ENCODE measurements at places on chromosomes 7 and 10.
A peak's percentile ranks its signal among the peaks of the same experiment; 100 is the strongest.

GRCh38 chr7:67422601-67423000 is 426.0 kb downstream of the TYW1 start:
- no peak for DNase-seq
- H3K27me3 ChIP-seq = no peaks in the 10 kb centered on the region
- no peak overlapping the region for H3K27ac ChIP-seq
- no peak overlapping the region for H3K4me3 ChIP-seq
- H3K36me3 ChIP-seq = peaks cover 7% of the 10 kb centered on the region

GRCh38 chr10:65670087-65670486 is 1255.7 kb upstream of the LRRTM3 start:
- H3K27me3 ChIP-seq = no peaks in the 10 kb centered on the region
- no peak overlapping the region for H3K27ac ChIP-seq
- no peak overlapping the region for H3K4me3 ChIP-seq

GRCh38 chr10:88382699-88383098 is 200.4 kb downstream of the RNLS start:
- H3K4me3 ChIP-seq = no peak overlapping the region
- H3K4me1 ChIP-seq = peaks cover 6% of the 10 kb centered on the region
- H3K36me3 ChIP-seq = 0 out of 2 replicates have a peak, but pooled peaks cover 2% of the 10 kb centered on the region
- no peak overlapping the region for H3K27ac ChIP-seq

DNA sequence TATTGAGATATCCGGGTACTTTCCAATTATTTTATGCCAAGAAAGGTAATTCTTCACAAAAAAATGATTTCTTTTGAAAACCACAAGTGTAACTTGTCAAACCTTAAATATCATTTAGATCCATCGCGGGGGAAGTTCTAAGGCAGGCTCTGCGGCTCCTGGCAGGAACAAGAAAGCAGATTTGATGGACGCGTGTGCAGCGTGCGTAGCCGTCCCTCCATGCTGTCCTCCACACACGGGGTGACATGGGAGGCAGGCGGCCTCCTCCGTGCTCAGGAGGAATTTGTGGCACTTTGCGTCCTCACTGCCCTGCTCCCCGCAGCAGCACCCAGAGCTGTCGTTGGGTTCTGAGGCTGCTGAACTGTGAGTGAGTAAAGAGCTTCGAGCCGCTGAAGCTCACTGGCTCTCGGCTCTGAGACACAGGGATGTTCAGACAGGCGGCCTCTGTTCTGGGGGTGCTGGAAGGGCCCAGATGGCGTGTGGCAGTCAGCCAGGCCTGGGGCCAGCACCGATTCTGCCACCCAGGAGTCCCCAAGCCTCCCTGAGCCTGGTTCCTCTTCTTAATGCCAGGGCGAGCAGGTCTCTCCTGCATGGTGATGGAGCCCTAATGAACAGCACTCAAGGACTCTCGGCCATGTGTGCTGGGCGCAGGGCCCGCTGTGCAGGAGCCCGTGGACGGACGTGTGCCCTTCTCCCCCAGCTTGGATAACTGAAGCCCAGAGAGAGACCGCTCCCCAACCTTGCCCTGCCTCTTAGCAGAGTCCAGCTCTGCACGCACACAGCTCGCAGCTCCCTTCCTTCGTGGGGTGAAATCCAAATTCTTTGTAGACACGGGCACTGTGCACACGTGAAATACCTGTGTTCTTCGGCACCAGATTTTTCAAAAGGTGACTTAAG is 185.4 kb upstream of the SHH start:
- H3K27ac ChIP-seq = no peak overlapping the region
- H3K36me3 ChIP-seq = peaks cover 48% of the 10 kb centered on the region
- DNase-seq = no peak
- H3K27me3 ChIP-seq = no peaks in the 10 kb centered on the region

DNA sequence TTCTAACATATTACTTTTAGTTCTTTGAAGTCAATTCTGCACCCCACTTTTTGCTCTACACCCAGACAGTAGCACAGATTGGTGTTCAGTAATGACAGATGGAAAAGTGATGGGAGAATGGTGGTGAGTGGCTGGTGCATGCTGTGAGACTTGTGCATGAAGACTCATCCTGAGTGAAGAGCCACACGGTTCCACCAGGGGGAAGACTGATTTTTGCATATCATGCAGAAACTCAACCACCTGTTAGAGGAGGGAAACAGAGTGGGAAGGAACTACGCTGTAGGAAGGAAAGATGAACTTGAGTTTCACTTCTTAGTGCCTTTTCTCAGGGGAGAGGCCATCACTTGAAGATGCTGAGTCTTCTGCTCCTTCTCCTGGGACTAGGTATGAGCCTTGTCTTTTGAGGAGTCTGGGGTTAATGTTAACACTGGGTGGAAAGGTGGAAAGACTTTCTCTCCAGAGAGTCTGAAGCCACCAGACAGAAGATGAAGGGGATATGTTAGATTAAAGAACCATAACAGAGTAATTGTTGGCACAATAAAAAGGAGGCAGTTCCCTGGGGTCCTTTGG is 9.3 kb upstream of the PRSS1 start:
- H3K4me3 ChIP-seq = no peak overlapping the region
- no peak for DNase-seq
- peaks cover 4% of the 10 kb centered on the region for H3K27me3 ChIP-seq
- peaks cover under 1% of the 10 kb centered on the region for H3K4me1 ChIP-seq
- peaks cover 4% of the 10 kb centered on the region for H3K36me3 ChIP-seq

GRCh38 chr10:88642963-88643362 is 21.3 kb upstream of the LIPF start:
- no peaks in the 10 kb centered on the region for H3K4me1 ChIP-seq
- H3K4me3 ChIP-seq = no peak overlapping the region

DNA sequence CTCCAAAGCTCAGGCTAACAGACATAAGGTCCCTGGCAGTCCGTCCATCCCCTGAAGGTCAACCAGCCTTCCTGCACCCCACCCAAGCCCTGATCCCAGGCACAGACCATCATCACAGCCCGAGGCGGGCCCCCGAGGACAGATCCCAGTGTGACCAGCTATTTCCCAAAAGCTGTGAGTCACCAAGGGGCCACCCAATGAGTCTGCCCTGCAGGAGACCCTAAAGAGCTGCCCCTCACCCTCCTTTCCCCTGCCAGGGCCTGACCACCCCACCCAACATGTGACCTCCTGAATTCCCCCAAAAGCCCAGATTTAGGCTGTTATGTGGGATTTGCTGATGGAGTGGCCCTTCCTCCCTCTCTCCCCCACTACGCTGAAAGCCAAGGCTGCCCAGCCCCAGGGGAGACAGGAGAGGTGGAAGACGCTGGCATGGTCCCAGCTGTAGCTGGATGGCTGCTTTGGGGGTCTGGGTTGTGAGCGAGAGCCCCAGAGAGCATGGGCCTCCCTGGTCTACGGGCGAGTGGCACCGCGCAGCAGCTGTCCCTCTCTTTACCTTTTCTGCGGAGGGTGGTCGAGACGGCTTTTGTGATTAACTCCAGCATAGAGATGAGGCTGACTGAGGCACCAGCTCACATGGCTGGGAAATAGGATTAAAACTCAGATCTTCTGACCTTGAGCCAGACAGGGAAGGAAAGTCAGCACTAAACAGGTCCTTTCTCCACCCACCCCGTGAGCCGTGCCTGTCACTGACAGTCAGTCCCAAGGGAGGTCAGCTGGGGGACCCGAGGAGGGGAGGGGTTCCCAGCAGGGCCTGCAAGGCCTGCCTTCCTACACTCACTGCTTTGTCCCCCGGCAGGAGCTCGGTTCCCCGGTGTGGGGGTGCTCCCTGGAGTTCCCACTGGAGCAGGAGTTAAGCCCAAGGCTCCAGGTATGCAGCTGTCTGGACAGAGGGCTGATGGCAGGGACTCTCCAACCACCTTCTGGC is 16.7 kb downstream of the ELN start:
- peak overlapping the region; percentile 23 for H3K27ac ChIP-seq
- H3K27me3 ChIP-seq = no peaks in the 10 kb centered on the region
- no peak overlapping the region for H3K4me3 ChIP-seq
- no peaks in the 10 kb centered on the region for H3K36me3 ChIP-seq
- no peak for DNase-seq
- H3K4me1 ChIP-seq = peaks cover 48% of the 10 kb centered on the region

DNA sequence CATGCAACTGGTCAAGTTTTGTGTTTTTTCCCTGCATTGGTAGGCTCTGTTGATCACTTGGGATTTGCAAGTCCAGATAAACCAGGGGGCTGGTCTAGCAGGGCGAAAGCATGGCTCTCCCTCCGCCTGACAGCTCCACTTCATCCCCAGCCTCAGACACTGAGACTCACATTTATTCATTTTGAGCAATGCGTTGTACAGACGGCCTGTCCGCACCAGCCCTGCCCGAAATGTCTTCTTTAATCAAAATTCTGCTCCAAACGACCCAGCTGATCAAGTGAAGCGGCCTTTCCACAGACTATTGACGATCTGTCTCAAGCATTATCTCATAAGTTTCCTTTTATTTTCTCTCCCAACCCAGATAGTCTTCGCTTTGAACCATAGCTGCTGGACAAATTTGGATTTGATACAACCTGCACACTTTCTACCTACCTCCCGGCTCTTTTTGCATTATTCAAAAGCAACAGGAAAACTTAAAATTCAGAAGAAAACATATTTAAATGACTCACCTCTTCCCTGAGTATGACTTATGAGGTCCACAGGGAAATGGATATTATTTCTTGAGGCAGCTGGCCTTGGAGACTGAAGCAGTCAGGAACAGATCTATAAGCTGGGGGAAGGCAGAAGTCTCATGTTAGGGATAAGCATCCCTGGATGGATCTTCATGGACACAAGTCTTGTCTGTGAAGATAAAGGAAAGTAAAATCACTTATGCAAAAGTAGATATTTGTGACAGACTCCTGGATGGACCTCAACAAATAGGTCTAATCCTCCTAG is 498.9 kb upstream of the MGMT start:
- no peak overlapping the region for H3K4me3 ChIP-seq
- H3K27ac ChIP-seq = no peak overlapping the region
- peaks cover 10% of the 10 kb centered on the region for H3K4me1 ChIP-seq
- no peak for DNase-seq
- no peaks in the 10 kb centered on the region for H3K36me3 ChIP-seq

DNA sequence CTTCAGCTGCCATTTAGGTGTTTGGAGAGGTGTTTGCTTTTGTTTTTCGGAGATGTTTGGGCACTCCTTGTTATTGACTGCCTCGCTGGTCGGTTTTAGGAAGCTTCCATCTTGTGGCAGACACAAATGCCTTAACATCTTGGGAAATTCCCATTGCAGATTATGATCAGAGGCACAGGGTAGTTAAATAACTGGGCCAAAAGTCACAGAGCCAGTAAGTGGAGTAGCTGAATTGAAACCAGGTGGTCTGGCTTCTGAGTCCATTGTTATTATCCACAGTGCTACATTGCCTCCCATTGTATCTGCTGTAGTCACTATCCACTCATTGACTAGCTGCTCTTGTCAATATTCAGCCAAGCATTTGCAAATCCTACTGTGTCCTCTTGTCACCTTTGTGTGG is 138.2 kb upstream of the PLPP4 start:
- H3K36me3 ChIP-seq = no peaks in the 10 kb centered on the region
- no peak for DNase-seq
- H3K27me3 ChIP-seq = no peaks in the 10 kb centered on the region
- H3K27ac ChIP-seq = no peak overlapping the region
- H3K4me1 ChIP-seq = no peaks in the 10 kb centered on the region

GRCh38 chr10:17802976-17803375 is 6.2 kb upstream of the MRC1 start:
- H3K36me3 ChIP-seq = no peaks in the 10 kb centered on the region
- no peak overlapping the region for H3K4me3 ChIP-seq
- DNase-seq = no peak
- no peaks in the 10 kb centered on the region for H3K4me1 ChIP-seq

GRCh38 chr10:110556969-110557601 is 10.4 kb upstream of the SMC3 start:
- H3K36me3 ChIP-seq = no peaks in the 10 kb centered on the region
- 0 out of 2 replicates have a peak overlapping the region, but pooled peaks have one; percentile 75 for H3K27ac ChIP-seq
- peak; percentile 71 for DNase-seq
- H3K4me1 ChIP-seq = peaks cover 28% of the 10 kb centered on the region
- no peak overlapping the region for H3K4me3 ChIP-seq
- no peaks in the 10 kb centered on the region for H3K27me3 ChIP-seq

DNA sequence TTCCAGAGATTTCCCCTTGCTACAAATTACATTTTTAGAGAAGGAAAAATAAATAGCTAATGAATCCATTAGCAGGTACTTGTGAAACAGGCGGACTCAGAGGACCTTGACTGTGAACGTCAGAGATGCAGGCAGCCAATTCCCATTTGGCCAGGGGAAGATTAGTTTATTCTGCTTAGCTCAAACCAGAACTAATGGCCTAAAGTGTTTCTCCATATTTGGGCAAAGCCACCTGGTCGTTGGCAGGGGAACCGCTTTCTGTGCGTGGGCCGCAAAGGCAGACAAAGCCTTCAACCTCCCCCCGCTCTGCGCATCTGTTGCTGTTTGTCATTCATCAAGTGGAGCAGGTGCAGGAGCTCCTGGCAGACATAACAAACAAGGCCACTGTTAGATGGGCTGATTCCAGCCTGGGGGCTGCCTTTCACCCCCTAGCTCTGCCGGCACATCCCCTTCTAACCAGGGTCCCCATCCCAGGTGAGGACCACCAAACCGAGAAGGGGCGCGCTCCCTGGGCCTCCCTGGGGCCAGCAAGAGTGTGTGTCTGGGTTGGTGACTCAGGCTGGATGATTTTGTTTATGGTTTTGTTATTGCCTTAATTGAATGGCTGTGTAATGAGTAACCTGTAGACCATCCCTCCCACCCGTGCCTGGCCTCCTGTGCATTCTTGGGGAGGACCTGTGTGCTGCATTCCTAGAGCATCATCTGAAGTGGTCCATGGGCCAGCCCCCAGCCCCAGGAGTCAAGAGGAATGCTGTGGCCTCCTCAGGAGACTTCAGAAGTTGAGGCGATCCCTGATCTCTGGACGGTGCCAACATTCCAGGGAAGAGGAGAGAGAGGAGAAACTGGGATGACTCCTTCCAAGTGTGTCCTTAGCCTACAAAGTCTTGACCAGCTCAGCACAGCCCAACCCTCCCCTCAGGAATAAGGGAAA is 14.5 kb upstream of the CPA1 start:
- peak; percentile 40 for DNase-seq
- no peaks in the 10 kb centered on the region for H3K27me3 ChIP-seq
- H3K27ac ChIP-seq = no peak overlapping the region
- peaks cover 21% of the 10 kb centered on the region for H3K4me1 ChIP-seq
- H3K4me3 ChIP-seq = no peak overlapping the region
- no peaks in the 10 kb centered on the region for H3K36me3 ChIP-seq

GRCh38 chr7:108146070-108146842 is 16.1 kb upstream of the LAMB4 start:
- no peaks in the 10 kb centered on the region for H3K4me1 ChIP-seq
- DNase-seq = peak; percentile 71
- no peaks in the 10 kb centered on the region for H3K36me3 ChIP-seq
- H3K27ac ChIP-seq = no peak overlapping the region
- no peaks in the 10 kb centered on the region for H3K27me3 ChIP-seq
- no peak overlapping the region for H3K4me3 ChIP-seq

- peaks cover 4% of the 10 kb centered on the region for H3K4me1 ChIP-seq
- H3K27ac ChIP-seq = no peak overlapping the region
- no peaks in the 10 kb centered on the region for H3K36me3 ChIP-seq
- DNase-seq = no peak
- peaks cover 3% of the 10 kb centered on the region for H3K27me3 ChIP-seq
- H3K4me3 ChIP-seq = no peak overlapping the region
These were observed 7.0 kb upstream of the CSGALNACT2 start for GRCh38 chr10:43131256-43131655.
